Urinary bladder (tissue), 4 donors: ENCODE measurements at places on chromosomes 3 and 15. TPM values are rescaled to one million over a fixed set of nuclear protein-coding genes. Genes with fewer than 3 reads are reported as not detected.

- DNase-seq = no peak
These were observed 50.3 kb upstream of the SPRED1 start for GRCh38 chr15:38202361-38202760.

The FBXL22 gene
- total RNA-seq = 26.2 TPM

DNA sequence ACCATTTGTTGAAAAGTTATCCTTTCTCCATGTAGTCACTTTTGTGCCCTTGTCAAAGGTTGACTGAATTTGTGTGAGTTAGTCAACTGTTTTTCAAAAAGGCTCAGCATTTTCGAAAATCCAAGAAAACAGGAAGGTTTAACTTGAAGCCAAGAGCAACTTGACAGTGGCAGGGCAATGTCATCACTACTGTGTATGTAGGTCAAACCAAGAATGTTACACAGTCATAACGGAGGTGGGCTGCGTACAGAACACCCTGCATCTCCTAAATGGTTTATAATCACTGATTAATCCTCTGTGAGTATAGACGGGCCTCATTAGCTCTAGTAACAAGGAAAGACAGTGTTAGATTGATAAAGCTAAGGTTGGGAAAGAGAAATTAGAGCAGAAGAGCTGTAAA lies 1064.9 kb downstream of the FHIT start:
- no peak for DNase-seq

The RHOV gene
- total RNA-seq = 9.3 TPM

The TP63 gene
- 26.3 TPM for total RNA-seq

DNA sequence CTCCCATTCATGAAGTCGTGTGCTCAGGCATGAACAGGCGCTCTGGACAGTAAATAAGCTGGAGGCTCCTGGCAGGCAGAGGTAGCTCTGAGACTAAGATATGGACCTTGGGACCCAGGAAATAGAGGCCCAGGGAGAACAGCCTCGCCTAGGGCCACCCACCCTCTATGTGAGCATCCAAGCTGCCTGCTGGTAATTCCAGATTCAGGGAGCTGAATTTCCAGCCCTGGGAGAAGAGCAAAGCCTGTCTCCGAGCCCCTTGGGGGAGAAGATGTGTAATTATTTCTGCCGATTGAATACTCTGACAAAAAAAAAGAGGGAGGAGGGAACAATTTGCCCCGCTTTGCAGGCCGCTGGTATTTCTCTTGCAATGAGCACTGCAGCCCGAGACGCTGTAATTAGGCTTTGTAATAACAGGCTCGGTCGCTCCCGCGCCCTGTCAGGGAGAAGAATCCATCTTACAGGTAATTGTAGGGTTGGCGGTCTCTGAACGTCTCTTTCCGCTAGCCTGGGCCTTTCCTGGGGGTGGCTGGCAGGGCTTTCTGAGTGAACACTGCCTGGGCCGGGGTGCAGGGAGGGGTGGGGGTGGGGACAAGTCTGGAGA lies 131.5 kb downstream of the WNT7A start:
- no peak for DNase-seq
